Cardiac atrium fibroblast (primary cell): ENCODE measurements at places on chromosomes 6 and 20. TPM values are rescaled to one million over a fixed set of nuclear protein-coding genes. Genes with fewer than 3 reads are reported as not detected.

Gene COL11A2
- 0.16 and 0.18 TPM in 2 replicates for total RNA-seq

Gene MYCT1
- 2.7 and 6.3 TPM in 2 replicates for total RNA-seq

Gene GSTA3
- total RNA-seq = not detected in 2 replicates

Gene TMEM14C
- total RNA-seq = 194 and 198 TPM in 2 replicates

Gene FOXS1
- total RNA-seq = 1.5 TPM in 1 of 2 replicates, not detected in the other

Gene TMEM74B
- 1.1 and 1.5 TPM in 2 replicates for total RNA-seq

Gene RAET1L
- total RNA-seq = not detected in 2 replicates

Gene BNIP5
- not detected in 2 replicates for total RNA-seq

Gene OR12D2
- not detected in 2 replicates for total RNA-seq

Gene HSPA12B
- 0.72 and 1.1 TPM in 2 replicates for total RNA-seq

Gene TSPO2
- not detected in 2 replicates for total RNA-seq

Gene WFDC12
- total RNA-seq = not detected in 2 replicates

Gene TAP1
- total RNA-seq = 12.8 and 28.0 TPM in 2 replicates

Gene UNC5CL
- total RNA-seq = not detected in 2 replicates

Gene OPRL1
- total RNA-seq = 0.65 TPM in 1 of 2 replicates, not detected in the other

Gene SLC17A3
- not detected in 2 replicates for total RNA-seq

Gene CCR6
- not detected in 2 replicates for total RNA-seq

Gene DUSP15
- 0.49 TPM in 1 of 2 replicates, not detected in the other for total RNA-seq

Gene CARMIL1
- total RNA-seq = 43.6 and 48.2 TPM in 2 replicates

Gene RIPPLY2
- total RNA-seq = not detected in 2 replicates

Gene CD24
- 1.5 TPM in 1 of 2 replicates, not detected in the other for total RNA-seq

Gene IPCEF1
- not detected in 2 replicates for total RNA-seq

Gene MEP1A
- not detected in 2 replicates for total RNA-seq

Gene WFDC13
- total RNA-seq = not detected in 2 replicates

Gene WDR27
- 9.6 and 20.0 TPM in 2 replicates for total RNA-seq

Gene ULBP1
- 2.0 and 2.1 TPM in 2 replicates for total RNA-seq

Gene PSORS1C2
- not detected in 2 replicates for total RNA-seq

Gene MICA
- total RNA-seq = 39.0 and 58.8 TPM in 2 replicates

Gene FAM184A
- not detected in 2 replicates for total RNA-seq

Gene LIME1
- 3.8 and 7.3 TPM in 2 replicates for total RNA-seq

Gene GATA5
- 0.32 TPM in 1 of 2 replicates, not detected in the other for total RNA-seq

Gene TTBK1
- total RNA-seq = not detected in 2 replicates

Gene B3GAT2
- total RNA-seq = not detected in 2 replicates

Gene PTPN1
- 32.2 and 35.9 TPM in 2 replicates for total RNA-seq

Gene BMP5
- not detected in 2 replicates for total RNA-seq

Gene IL17A
- not detected in 2 replicates for total RNA-seq

Gene WFDC2
- not detected in 2 replicates for total RNA-seq

Gene TREM1
- 0.36 and 8.6 TPM in 2 replicates for total RNA-seq

Gene PM20D2
- total RNA-seq = 2.0 and 5.7 TPM in 2 replicates

Gene KHDC1
- total RNA-seq = 1.4 and 2.1 TPM in 2 replicates

Gene ZNF133
- 20.3 and 28.2 TPM in 2 replicates for total RNA-seq

Gene GPX5
- total RNA-seq = not detected in 2 replicates

Gene TNXB
- 41.5 and 45.3 TPM in 2 replicates for total RNA-seq

Gene TRIM31
- not detected in 2 replicates for total RNA-seq

Gene OR2H2
- not detected in 2 replicates for total RNA-seq

Gene ERVFRD-1
- total RNA-seq = not detected in 2 replicates

Gene ID4
- total RNA-seq = 27.7 and 30.9 TPM in 2 replicates

Gene RIPK1
- 13.4 and 16.0 TPM in 2 replicates for total RNA-seq

Gene RIOK1
- 13.0 and 19.3 TPM in 2 replicates for total RNA-seq

Gene DOK5
- total RNA-seq = 9.9 and 17.7 TPM in 2 replicates

Gene EEF1A1
- total RNA-seq = 15,190 and 16,784 TPM in 2 replicates

Gene OR14J1
- not detected in 2 replicates for total RNA-seq
